ENCODE measurements at places on chromosomes 2 and 18.

- no peak for DNase-seq
Observed at GRCh38 chr18:13381944-13382365, 163.4 kb downstream of the LDLRAD4 start.

DNA sequence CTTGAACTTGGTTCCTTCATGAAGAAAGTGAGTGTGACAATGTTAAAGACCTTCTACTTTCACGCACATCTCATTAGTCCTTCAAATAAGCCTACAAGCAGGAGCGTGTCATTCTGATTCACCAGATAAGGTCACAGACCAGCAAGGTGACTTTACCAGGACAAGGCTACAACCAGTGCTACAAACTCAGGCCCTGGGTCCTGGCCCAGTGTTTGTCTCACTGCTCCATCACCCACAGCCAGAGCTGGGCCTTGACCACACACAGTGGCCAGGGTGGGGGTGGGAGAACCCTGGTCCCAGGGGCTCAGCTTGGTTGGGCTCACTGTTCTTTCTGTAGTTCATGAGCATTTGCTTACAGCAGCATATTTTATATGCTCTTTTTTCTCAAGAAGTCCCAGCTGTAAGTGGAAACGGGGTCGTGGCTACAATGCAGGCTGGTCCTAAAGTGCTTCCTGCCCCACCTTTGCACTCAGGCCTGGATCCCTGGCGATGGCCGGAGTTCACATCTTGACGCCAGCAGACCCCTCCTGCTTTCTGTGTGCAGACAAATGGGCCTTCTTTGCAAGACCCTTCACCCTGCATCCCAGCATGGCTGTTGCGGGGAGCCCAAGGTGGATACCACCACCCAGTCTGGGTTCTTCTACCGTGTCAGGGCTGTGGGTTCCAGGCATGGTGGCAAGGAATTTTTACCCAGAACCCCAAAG, 153.6 kb upstream of the EPAS1 start:
- no peak for DNase-seq

GRCh38 chr2:120555092-120555491, 180.6 kb upstream of the GLI2 start:
- no peak for DNase-seq

DNA sequence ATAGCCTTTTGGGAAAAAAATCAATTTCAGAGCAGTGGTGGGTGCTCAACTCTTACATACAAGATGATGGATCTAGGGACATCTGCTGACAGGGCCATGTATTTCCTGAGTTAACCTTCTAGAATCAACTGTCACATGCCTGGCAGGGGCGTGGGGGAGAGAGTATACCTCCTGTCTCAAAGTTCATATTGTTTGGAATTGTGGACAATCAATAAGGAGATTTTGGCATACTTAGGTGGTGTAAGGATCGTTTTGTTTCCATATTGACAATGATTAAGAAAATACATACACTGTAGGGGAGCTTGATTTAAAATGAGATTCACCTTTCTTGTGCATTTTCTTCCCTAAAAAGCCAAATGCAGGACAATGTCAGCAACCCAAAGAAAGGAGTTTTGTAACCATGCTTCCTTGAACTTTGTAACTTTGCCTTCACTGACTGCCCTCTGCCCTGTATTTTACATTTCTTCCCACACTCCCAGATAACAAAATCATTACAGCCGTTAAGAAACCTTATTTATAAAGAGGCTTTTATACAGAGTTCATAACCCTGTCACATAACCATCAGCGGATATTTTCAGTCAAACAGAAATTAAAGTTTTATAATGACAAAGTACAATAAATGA, 88.4 kb downstream of the MEP1B start:
- no peak for DNase-seq

- DNase-seq = no peak
Observed at GRCh38 chr2:38182492-38183003, 106.6 kb upstream of the CYP1B1 start.

- DNase-seq = no peak
Observed at GRCh38 chr2:216031960-216032689, 18.8 kb upstream of the MREG start.

DNA sequence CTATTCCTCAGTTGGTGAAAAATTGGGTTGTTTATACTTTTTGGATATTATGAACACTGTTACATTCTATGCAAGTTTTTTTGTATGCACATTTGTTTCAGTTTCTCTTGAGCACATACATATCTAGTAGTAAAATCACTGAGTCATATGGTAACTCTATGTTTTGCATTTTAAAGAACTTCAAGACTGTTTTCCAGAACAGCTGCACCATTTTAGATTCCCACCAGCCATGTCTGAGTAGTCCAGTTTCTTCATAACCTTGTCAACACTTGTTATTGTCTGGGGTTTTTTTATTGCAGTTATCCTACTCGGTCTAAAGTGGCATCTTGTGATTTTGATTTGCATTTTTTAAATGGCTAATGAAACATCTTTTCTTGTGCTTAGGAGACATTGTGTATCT, 100.3 kb upstream of the OTOS start:
- no peak for DNase-seq

DNA sequence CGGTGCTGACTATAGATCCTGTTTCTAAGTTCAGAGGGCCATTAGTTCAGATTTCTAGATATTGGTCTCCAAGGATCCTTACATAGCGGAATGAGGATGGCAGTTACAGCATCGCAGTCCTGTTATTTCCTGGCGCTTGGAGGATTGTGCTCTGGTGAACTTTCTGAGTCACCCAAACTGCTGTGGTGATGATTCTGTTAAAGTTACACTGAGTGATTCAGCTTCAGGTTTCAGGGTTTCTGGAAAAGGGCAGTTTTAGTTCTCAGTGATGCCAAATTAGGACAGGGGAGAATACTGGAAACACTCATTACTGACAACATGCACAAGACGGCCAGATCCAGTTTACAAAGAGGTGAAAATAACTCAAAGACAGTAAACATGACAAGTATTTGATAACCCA, 52.1 kb upstream of the ANKRD62 start:
- DNase-seq = no peak

DNA sequence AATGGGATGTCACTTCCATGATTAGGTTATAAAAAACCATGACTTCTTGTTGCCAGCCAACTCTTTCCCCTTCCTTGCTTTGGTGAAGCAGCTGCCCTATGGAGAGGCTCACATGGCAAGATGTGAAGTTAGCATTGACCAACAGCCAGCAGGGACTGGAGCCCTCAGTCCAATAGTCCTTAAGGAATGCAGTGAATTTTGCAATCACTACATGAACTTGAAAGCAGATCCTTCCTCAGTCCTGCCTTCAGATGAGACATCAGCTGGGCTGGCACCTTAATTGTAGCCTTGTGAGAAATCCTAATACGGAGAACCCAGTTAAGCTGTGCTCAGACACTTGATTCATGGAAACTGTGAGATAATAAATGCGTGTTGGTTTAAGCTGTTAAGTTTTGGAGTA, 61.8 kb downstream of the ATP8B1 start:
- no peak for DNase-seq

- no peak for DNase-seq
Observed at GRCh38 chr2:79820281-79820680, 307.4 kb downstream of the CTNNA2 start.

- DNase-seq = no peak
Observed at GRCh38 chr2:176637486-176638166, 368.4 kb downstream of the MTX2 start.

DNA sequence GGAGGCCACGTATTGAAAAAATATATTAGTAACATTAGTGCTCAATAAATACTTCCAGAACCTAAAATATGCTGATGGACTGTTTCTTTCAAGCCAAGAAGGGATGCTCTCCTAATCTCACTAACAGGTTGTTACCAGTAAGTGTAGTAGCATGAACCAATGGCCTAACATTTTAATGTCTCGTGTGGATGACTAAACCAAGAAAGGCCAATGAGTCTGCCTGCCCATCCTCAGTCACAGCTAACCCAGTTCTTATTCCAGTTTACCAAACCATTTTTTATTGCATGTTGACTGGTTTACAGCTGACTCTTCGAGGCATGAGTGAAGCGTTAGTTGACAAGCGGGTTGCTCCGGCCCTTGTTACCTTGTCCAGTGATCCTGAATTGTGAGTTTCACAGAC, 45.1 kb upstream of the TNFRSF11A start:
- DNase-seq = no peak

GRCh38 chr18:61551586-61551985, 218.4 kb downstream of the CDH20 start:
- no peak for DNase-seq

- no peak for DNase-seq
Observed at GRCh38 chr2:64978514-64979268, 10.5 kb upstream of the SLC1A4 start.

DNA sequence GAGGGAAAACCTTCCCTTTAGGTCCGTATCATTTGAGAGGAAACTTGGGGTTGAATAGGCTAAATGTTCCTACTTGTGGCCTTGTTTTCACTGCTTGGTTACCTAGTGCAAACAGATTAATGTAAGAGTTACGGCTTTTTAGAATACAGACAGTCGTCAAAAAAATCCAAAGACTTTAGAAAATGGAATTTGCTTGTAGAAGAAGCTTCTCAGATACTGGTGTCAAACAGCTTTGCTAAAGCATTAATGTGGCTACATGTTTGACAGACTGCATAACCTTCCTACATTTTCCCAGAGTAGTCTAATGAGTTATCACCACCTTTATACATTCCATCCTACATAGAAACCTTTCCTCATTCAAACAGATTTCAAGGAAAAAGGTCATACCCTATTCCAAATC, 114.6 kb downstream of the FMNL2 start:
- no peak for DNase-seq

DNA sequence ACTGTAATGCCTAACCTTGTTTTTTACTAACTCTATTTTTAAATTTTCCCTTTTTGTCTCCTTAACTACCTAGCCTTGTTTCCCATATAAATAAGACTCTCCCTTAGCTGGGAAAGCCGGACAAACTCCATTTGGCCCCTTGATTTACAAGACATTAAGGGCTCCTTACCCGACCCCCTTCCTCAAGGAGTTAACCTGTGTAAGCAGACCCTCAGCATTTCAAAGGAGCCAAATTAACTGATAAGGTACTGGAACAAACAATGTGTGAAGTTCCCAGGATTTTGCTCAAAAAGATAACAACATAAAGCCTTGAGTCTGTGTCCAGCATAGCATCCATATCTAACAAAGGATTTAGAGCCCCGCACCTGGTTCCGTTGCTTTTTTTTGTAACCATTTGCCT, 59.6 kb upstream of the C2orf15 start:
- no peak for DNase-seq

GRCh38 chr2:15807418-15808203, 132.7 kb upstream of the MYCN start:
- DNase-seq = no peak

DNA sequence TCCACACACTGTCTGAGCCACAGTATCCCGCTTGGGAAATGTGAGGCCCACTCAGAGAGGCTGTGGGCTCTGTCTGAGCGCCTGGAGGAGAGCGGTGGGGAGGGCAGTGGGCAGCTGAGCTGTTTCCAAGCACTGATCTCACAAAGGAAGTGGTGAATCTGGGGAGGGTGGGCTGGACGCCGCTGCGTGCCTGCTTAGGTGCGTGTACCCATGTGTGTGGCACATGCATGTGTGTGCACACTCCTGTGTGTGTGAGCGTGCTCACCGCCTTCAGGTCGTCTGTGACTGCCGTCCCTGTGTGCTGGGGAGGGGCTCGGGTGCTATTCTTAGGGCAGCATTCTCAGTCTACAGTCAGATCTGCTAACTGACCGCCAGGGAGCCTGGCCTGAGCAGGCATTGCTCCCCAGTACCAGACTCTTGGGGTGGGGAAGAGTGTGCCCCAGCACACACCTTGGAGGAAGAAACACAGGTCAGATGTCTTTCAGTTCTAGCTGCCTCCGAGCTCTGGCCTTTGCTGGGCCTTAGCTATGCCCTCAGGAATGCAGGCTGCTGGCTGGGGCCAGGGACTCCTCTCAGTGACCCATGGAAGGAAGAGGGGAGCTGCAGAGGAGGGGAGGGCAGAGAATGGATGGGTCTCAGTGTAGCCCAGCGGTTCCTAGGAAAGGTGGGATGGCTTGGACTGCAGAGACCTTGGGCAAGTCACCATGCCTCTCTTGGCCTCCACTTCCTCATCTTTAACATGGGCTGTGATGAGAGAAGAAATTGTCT, 31.4 kb downstream of the KCNIP3 start:
- DNase-seq = no peak

GRCh38 chr2:29382486-29382885, 267.3 kb downstream of the CLIP4 start:
- DNase-seq = no peak

GRCh38 chr2:217069263-217070042, 209.6 kb upstream of the TNP1 start:
- DNase-seq = no peak

DNA sequence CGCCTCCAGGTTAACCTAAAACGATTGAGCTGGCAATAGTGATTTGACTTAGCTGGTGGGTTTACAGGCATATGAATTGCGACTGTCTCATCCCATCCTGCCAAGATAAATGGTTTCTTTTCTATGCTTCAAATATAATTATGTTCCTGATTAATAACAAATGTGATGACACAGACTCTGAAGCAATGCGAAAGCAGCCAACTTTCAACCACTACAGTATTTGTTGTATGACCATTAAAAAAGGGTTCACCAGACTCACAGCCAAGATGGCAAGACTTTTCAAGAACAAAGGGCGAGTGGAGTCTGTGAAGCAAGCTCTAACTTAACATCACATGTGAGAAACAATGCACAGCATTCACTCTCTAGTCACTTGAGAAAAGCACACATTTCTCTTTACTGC, 186.6 kb downstream of the PID1 start:
- DNase-seq = no peak

GRCh38 chr18:22556222-22557167, 138.8 kb upstream of the CTAGE1 start:
- no peak for DNase-seq

DNA sequence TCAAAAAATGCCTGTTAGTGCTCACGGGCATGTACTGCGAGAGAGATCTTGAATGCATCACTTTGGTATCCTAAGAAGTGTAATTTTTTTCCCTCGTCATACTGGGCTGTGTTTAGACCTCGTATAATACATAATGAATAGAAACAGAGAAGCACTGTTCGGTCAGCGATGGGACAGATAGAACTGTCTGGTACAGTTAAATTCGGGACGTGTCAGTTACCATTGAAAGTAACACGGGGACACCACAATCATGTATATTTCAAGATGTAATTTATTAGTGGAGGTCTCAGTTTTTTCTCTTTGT, 1.8 kb downstream of the PKP4 start:
- no peak for DNase-seq

GRCh38 chr18:50453014-50453680, 78.3 kb downstream of the SKA1 start:
- no peak for DNase-seq

- no peak for DNase-seq
Observed at GRCh38 chr2:151271824-151272223, 10.2 kb upstream of the RBM43 start.

GRCh38 chr2:239160226-239161143, 240.3 kb downstream of the HDAC4 start:
- no peak for DNase-seq

Data from stimulated activated CD4-positive, alpha-beta T cell treated with anti-CD3 and anti-CD28 coated beads, TNF-alpha, amount 100 ng/mL, for 48 hours (primary cell).